ENCODE measurements at places on chromosomes 12 and 14.

DNA sequence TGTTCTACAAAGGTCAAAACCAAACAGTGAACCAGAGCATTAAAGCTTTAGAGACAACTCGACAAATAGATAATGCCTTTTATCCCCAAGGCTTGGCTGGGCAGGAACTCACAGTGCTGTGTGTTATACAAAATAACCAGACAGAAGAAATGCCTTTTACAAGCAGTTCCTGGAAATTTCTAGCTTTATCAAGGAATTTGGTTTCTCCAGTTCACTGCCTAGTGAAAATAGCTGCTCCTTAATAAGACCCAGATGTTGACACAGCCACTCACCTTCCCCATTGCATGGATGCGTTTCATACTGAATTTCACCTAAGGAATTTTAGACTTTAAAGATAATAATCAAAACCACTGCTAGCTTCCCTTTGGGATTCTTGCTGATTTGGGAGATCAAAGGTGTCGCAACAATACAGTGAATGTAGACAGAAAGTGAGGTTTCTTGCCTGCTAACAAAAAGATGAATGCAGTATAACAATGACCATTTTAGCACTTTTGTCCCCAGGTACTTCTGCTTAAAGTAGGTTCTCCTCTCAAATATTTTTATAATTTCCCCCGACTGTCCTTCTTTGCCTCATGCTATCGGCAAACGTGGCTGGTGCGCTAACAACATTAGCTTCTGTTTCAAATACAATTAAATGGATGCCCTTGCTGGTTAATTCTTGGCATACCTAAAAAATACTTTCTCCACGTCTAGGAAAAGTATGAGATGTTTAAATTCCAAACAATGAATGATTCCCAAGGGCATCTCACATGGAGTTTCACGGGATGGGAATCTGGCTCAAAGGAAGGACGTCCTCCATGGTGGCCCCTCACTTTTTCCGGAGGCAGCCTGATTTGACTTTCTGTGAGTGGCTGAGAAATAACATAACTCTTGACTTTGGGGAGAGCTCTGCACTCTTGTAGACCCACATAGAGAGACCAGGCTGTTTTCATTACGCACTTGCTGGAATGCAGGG is 162.4 kb downstream of the C12orf75 start:
- DNase-seq: peak; percentile 70

DNA sequence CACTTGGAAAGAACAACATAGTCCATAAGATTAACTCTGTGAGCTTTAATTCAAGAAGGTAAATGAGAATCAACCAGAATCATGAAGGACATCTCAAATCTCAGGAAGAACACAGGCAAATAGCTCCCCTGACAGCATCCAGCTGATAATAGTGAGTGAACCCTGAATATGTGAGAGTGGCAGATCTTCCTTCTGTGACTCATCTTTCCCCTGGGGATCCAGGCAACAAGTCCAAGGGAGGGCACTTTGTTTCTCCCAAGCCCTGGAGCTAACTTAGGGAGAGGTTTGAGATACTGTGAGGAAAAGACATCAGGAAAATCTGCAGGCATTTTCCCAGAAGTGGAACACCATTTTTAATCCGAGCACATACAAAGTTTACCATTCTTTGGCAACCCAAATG is 763.9 kb upstream of the MGAT4C start:
- DNase-seq: no peak

GRCh38 chr12:30197392-30198057 is 413.8 kb upstream of the TMTC1 start:
- peak; percentile 2 for DNase-seq

DNA sequence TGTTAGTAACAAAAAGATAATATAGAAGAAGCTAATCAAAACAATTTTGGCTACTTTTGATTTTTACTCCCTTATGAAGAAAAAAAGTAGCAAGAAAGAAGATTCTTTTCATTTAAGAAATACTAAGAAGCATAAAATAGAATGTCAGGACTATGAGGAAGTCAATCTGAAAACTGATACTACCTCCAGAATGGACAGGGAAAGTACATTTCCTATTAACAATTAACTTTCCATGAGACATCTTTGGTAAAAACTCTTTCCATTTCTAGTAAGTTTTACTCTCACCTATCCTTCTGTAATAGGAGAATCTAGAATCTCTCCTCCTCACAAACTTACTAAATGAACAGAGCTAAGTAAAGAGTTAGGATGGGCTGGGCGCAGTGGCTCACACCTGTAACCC is 51.3 kb upstream of the NPFF start:
- no peak for DNase-seq

Data from fibroblast of villous mesenchyme (primary cell).